LHCN-M2 (cell line): ENCODE measurements at places on chromosomes 13 and 19.

DNA sequence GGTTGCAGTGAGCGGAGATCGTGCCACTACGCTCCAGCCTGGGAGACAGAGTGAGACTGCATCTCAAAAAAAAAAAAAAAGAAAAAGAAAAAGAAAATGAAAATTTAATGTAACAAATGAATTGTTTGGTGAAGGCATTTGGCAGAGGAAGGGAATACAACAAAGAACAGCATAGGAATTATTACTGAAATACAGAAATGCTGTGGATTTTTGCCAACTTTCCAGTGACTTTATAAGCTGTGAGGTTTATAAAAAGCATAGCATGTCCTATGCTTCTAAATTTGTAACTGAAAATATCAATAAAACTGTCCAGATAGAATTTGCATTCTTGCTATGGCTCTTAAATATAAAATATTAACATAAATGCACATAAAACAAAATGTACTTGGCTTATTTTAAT, 112.9 kb upstream of the IRS2 start:
- no peak for DNase-seq

DNA sequence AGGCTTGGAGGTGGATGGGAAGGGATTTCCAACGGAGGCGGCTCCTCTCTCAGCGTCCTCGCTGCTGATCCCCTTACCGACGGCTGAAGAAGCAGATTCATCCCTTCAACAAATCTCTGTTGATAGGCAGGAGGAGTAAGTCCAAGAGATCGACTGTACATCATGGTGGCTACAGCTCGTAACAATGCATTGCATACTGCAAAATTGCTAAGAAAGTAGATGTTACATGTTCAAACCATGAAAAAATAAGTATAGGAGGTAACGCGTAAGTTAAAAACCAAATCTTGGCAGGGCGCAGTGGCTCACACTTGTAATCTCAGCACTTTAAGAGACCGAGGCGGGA, 468 bp upstream of the SLC39A3 start:
- DNase-seq, result no peak

DNA sequence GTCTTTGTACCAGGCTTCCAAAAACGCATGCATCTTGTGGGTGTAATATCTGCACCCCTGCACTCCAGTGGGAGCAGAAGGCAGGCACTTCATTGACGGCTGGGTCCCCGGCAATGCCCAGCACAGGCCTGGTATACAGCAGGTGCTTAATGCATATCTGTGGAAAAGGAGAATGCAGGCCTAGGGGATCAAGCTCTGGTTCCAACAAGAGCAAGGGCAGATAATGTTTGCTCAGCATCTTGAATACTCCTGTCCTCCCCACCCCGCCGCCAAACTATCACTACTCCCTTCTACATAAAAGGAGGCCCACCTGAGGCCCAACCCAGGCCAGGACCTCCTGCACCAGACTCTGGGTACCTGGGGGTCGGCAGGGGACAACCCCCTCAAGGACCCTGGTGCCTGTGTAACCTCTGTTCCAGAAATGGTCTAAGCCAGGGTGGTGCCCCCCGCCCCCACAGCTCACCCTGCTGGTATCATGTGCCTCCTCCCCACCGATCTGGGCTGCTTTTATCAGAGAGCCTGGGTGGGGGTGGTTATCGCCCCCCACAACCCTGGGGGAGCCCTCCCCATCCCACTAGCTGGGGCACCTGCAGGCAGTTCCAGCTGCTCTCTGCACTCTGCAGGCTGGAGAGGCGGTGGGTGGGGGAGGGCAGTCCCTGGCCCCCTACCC, 4.8 kb downstream of the KLF16 start:
- no peak for DNase-seq

DNA sequence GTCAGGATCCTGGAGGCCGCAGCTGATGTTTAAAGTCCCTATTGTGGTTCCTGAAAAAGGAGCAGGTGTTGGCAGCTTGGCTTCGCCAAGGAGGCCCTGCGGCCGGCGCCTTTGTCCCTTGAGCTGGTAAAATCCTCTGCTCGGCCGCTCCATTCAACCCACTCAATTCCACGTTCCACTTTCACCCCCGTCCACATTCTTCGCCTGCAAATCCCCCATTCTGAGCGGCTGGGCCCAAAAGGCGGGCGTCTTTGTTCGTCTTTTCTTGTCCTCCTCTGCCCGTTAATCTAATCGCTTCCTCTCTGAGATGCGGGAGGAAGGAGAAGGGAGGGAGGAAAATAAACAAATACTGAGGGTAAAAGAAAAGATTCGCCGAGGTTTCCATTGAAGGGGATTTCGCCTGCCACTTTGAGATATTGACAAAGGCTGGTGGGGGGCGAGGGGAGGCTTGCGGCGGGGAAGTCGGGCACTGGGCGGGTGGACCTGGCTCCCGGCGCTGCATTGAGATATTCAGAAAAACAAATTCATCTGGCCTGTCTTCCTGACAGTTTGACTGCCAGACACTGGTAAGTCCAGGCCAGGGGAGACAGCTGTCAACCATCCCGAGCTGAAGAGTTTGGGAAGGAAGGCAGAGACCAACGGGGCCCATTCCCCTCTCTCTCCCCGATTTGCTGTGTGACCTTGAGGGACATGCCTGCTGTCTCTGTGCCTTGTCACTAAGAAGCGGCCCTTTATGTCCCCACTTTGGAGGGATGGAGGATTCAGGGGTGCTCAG, 37.6 kb downstream of the ZNRF4 start:
- DNase-seq, result no peak

DNA sequence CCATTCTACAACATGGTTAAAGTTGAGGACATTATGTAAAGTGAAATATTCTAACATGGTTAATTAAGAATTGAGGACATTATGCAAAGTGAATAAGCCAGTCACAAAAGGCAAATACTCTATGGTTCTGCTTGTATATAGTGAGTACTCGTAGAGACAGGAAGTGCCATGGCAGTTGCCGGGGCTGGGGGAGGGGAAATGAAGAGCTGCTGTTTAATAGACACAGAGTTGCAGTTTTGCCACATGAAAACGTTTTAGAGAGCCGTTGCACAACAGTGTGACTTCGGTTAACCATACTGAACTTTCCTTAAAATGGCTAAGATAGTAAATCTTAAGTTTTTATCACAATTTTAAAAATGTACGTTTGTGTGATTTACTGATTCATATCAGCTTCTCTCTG, 176.9 kb downstream of the SHISA2 start:
- DNase-seq, result no peak

GRCh38 chr13:32056316-32056715, 24.7 kb downstream of the FRY start:
- DNase-seq, result no peak

DNA sequence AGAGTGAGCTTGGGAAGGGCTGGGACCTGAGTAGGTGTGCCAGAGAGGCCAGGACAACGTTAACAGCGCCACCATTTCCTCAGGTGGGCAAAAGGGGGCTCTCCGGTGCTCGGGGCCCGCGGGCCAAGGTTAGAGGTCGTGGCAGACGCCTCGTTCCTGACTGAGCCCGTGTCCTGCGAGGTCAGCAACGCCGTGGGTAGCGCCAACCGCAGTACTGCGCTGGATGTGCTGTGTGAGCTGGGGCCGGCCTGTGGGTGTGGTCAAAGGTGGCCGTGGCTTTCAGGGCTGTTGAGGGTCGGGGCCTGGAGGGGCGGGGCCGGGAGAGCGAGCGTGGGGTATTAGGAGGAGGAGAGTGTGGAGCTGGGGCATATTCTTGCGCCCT, 3.7 kb downstream of the KIRREL2 start:
- DNase-seq, result no peak

DNA sequence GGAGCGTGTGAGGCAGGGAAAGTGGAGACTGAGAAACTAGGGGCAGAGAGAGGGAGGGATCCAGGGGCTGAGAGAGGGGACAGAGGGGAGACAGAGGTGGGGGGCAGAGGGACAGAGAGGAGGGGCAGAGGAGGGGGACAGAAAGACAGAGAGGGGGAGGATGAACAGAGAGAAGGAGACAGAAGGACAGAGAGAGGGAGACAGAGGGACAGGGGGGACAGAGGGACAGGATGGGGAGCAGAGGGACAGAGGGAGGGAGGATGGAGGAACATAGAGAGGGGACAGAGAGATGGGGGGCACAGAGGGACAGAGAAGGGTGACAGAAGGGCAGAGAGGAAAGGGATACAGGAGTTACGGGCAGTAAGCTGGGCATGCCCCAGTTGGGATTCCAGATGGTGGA, 14.7 kb upstream of the NANOS2 start:
- DNase-seq, result no peak

DNA sequence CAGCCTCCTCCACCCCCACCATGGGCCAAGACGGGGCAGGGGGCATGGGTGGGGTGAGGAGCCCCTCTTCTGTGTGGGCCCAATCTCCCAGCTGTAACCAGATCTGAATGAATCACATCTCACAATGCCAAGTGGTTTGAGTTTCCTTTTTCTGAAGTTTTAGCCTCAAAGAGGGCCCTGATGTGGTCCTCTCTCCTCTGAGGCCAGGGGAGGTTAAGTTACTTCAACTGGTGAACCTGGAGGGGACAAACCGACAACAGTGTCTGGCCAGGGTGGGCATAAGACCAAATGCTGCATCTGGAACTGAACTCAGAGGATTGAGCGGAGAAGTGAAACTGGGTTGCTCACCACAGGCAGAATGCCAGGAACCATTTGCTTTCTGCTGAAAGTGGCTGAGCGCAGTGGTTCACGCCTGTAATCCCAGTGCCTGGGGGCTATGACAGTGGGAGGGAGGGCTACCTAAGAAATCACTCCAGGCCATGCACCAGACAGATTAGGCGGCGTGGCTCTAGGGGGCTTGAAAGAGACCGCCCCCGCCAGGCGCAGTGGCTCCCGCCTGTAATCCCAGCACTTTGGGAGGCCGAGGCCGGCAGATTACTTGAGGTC, 15.4 kb upstream of the IRGC start:
- no peak for DNase-seq

DNA sequence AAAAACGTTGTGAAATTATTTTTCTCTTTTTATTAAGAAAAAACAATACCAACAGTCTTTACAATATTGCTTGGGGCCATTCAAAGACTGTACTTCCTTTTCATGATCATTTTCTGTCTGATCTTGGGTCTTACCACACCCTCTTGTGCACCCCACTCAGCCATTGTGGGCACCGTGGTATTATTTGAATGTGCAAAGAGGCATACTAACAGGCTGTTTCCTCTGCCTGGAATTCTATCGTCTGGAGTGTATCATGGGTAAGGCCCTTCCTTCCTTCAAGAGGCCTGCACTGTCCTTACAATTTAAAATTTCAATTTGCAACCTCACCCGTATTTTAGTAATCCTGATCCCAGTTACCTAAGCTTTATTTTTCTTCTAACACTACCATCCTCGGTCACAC, 76.5 kb downstream of the FGF14 start:
- DNase-seq, result no peak

DNA sequence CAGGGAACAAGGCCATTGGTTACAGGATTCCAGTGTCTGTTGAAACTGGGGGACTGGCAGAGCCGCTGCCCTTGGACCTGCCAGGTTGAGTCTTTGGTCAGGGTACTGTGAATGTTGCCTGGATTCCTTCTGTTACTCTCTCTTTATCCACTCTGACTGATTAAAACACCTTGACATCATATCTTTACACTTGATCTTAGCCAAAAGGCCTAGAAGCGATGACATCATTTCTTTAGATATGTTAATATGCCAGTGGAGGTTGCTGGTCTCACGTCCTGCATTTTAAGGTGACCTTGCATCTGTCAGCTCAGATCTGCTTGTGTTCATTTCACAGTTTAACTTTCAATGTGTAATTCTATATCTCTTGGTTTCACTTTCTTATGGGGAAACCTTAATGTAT, 9.2 kb downstream of the GPATCH1 start:
- DNase-seq, result no peak

DNA sequence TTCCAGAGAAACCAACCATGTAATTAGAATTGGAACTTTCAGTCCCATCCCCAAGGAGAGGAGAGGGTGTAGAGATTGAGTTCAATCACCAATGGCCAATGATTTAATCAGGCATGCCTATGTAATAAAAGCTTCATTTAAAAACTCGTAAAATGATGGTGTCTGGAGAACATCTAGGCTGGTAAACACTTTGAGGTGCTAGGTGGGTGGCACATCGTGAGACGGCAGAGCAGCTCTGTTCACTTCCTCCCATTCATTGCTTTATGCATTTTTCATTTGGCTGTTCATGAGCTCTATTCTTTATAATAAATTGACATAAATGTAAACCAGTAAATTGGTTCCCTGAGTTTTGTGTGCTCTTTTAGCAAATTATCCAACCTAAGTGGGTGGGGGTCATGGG, 90.1 kb downstream of the ELF1 start:
- DNase-seq, result no peak

DNA sequence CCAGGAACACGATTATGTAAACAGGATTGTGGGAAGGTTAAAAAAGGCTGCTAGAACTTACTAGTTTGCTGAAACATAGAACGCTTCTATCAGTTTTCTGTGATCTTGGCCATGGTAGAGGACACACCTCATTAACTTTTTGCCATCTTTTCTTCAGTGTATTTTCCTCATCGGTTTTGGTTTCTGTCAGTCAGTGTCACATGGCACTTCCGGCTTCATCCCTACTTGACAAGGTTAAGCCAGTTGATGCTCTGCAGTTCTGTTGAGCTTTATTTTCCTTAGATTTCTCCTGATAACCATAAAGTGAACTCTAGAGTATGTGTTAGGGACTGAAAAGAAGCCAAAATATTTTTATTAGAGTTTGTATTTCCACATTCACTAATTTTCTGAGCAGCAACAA, 147.5 kb downstream of the NDFIP2 start:
- DNase-seq, result no peak

DNA sequence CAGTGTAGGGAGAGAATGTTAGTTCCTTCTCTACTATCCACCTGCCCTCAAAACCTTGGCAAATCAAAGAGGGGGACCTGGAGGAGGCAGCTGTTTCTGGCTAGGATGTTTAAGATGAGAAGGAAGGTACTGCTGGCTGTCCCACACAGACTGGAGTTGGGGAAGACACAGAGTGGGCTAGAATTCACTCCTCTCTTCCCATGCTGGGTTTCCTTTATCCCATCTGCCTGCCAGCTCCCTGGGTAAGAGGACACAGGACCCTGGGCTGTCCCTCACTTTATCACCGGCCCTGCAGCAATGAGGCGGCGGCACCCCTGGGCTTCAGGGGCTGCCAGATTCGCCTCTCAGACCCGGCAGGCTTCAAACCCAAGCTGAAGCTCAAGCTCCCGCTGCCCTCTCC, 69.5 kb downstream of the KLF2 start:
- no peak for DNase-seq

DNA sequence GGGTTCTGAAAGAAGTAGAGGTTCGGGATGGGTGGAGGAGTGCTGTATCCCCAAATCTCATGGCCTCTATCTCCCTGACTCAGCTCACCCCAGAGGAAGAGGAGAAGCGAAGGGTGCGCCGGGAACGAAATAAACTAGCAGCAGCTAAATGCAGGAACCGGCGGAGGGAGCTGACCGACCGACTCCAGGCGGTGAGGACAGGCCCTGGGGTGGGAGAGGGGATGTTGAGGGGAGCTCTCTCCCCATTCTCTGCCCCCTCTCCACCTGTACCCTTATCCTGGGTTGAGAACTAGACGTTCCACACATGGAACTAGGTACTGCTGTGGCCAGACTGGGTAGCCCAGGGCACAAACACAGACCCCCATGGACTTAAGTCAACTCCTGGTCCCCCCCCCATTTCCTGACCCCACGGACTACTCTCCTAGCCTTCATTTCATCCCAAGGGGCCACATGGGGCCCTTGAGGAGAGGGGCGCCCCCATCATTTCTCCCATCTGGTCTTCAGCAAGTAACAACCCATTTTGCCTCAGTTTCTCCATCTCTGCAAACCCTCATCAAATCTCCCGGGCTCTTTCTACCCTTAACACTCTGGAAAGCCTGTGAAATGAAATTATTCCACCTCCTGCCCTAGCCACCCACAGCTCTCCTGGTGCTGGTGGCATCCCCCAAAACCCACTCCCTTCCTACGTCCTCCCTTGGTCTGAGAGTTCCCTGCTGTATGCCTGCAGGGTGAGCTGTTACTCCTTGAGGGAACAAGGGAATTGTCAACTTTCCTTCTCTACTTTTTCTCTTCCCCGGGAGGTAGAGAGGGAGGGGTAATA, 3.5 kb downstream of the FOSB start:
- no peak for DNase-seq
